Cerebellar nuclear complex (tissue), 1 donor: ENCODE measurements at places on chromosomes 4 and X.

GRCh38 chrX:54182194-54182863 lies 725 bp downstream of the FAM120C start:
- DNase-seq, result peak; percentile 10

DNA sequence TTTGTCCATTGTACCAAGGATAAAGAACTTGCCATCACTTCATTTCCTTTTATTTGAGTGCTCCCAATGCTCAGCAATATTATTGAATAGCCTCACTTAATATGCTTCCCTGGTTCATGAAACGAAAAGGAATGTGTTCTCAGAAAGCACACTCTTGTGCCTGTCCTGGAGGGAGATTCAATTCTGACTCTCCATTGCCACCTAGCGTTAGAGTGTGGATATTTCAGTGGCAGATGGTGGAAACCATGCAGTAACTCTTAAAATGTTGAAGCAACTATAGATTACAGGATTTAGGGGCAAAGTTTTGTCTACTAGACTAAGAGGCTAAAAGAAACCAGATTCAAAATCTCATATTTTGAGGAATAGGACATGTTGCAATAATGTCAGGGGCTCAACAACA lies 36.0 kb downstream of the GAB3 start:
- DNase-seq, result no peak

- DNase-seq, result peak; percentile 5
Measured at GRCh38 chr4:143402776-143403552, 66.3 kb downstream of the GAB1 start.

GRCh38 chr4:184100297-184100885 lies 117.3 kb downstream of the ENPP6 start:
- no peak for DNase-seq

DNA sequence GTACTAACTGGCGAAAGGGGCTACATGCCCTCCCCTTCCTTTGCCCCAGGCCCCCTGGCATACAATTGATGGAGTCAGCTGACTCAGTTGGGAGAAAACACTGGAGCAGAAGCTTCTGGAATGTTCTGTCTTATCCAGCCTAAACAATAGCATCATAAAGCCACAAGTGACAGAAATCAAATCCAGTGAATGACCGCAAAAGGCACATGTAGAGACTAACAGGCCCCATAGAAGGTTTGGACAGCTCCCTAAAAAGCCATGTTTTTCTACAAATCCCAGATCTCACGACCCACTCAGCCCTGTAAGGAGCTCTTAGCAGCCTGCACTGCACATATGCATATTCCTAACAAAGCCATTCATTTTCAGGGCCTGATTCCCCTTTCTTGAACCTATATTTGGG lies 25.1 kb downstream of the SCARB2 start:
- DNase-seq, result no peak

GRCh38 chr4:54872261-54872660 lies 214.5 kb downstream of the KIT start:
- no peak for DNase-seq
